CD4-positive, alpha-beta T cell treated with Interleukin-12 subunit alpha and Interleukin-12 subunit beta, for 1 hour (primary cell): ENCODE measurements at places on chromosomes 4 and X.

DNA sequence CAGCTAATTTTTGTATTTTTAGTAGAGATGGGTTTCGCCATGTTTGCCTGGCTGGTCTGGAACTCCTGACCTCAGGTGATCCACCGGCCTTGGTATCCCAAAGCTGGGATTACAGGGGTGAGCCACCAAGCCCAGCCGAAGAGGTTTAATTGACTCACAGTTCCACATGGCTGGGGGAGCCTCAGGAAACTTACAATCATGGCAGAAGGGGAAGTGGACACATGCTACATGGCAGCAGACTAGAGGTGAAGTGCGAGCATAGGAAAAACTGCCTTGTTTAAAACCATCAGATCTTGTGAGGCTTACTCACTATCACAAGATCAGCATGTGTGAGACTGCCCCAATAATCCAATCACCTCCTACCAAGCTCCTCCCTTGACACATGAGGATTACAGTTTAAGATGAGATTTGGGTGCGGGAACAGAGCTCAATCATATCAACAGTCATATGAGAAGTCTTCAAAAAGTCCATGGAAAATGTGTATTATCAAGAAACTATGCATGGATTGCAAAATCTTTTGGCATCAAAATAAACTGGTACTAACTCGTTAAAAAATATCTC, 25.8 kb upstream of the RPL39 start:
- no peak for DNase-seq

GRCh38 chrX:133475521-133475920, 60.2 kb upstream of the GPC4 start:
- no peak for DNase-seq

- no peak for DNase-seq
Observed at GRCh38 chr4:10963241-10963640, 278.7 kb upstream of the CLNK start.

GRCh38 chrX:40080894-40081678, 16.7 kb downstream of the BCOR start:
- DNase-seq = no peak

GRCh38 chr4:153071958-153072598, 132.2 kb upstream of the TRIM2 start:
- no peak for DNase-seq

DNA sequence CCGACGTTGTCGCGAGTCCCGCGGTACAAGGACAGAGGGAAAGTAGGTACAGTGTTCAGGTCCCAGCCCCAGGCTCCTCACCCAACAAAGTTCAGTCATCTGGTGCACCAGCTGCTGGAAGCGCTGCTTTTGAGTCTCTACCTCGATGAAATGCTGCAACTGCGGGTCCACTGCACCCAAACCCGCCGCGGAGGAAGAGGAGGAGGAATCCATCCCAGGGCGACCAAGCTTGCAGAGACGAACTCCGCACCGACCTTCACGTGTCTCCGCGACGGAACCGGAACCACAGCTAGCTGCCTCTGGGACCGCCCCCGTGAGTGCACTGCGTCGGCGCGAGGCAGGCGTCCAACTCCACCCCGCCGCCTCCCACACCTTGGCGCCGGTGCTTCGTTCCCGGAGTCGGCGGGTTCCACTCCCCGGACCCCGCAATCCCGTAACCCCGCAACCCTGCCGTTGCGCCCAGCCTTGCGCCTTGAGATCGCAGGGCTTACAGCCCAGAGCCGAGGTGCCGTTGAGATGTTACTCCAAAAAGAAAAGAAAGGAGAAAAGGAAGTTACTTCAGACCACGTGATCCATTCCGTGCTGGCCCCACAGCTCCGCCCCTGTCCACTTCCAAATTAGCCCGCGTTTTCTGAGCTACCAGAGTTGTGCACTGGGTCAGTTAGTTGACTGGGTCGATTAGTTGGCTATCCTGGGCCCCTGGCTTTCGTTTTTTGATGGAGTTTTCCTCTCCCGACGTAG, at the start of gene TIMM8A:
Gene TIMM8A, minus strand, starts transcription at position 291 of the 741 bp plus-strand sequence. Its CDS starts 78 bp downstream, at position 213.
- peak; percentile 73 for DNase-seq

- no peak for DNase-seq
Observed at GRCh38 chrX:47321386-47321785, 49.0 kb upstream of the ZNF157 start.

DNA sequence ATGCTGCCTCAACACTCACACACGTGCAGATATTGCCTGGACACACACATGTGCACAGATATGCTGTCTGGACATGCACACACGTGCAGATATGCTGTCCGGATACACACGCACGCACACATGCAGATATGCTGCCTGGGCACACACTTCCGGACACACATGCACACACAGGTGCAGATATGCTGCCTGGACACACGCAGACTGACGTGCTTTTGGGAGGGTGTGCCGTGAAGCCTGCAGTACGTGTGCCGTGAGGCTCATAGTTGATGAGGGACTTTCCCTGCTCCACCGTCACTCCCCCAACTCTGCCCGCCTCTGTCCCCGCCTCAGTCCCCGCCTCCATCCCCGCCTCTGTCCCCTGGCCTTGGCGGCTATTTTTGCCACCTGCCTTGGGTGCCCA, 14.7 kb downstream of the FGFRL1 start:
- peak; percentile 39 for DNase-seq

DNA sequence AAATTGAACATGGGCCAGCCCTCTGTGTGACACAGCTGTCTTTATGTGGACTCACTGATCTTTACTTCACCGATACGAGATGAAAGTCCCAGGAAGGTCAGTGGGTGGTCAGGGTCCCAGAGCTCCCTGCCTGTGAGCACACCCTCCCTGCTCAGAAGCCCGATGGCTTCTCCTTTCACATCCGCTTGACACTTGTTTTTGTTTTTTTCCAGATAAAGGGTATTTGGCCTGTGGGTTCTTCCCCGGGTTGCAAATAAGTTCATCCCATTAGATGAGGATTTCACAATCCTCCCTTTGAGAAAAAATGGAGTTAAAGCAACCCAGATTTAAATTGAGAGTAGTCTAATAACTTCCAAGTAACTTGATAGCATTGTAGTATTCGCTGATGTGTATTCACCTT, 48.2 kb upstream of the TLR2 start:
- DNase-seq = no peak

DNA sequence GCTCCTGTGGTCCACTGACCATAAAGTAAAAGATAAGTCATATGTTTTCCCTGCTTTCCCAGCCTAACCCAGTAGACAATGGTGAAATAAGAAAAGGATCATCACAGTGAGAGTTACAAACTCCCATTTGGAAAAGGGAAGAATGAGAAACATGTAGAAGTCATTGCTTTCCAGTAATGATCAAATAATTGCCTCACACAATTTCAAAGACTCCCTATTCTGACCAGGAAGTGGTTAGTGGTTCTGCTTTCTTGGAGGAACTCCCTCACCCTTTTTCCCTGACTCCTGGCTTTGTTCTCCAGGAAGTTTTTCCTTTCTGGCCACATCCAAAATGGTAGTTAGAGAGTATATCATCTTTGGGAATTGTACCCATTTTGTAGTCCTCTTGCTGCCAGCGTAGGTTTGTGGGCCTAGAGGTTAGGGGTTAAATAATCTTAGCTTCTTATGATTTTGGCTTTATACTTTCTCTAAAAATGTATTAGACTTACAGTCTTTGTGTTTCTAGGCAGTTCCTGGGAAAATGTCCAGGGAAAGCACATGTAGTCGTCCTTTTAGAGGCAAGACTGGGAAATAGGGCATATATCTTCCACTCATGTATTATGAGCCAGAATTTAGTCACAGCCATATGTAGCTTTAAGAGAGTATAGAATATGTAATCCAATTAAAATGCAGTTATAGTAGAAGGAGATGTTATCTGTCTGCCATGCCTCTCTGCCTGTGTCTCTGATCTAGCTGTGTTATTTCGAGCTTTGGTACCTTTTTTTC, 10.5 kb downstream of the VAMP7 start:
- no peak for DNase-seq

- DNase-seq = no peak
Observed at GRCh38 chrX:1222531-1223241, 10.2 kb upstream of the CRLF2 start.

- no peak for DNase-seq
Observed at GRCh38 chrX:37454537-37455285, 105.5 kb downstream of the PRRG1 start.

DNA sequence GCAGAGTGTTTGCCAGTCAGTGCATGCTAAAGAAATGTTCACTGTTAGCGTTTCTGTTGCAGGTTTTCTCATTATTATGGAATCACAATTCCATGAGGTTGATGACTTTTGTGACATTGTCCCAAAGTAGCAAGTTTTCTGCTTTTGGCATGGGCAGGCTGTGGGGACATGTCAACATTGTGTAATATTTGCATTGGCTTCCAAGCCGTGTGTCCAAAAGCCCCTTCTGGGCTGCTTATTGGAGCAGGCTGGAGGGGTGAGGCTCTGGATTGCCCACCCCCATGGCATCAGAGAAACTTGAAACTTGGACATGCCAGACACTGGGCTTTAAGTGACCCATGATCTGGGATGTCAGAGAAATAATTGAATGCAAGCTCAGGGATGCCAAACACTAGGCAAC, 90.7 kb downstream of the RTL9 start:
- no peak for DNase-seq

DNA sequence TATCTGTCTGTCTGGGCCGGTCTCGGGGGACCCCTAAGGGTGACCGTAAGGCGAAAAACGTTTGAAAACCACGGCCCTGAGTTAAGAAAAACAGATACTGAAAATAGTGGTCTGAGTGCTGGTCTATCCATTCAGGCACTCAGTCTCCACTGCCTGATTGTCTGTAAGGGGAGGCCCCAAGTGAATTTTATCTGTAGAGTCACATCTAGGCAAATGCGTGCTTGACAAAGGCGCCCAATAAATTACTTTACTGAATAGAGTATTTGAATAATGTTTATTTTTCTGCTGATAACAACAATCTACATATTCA, 465 bp downstream of the HNRNPH2 start:
- DNase-seq = no peak

DNA sequence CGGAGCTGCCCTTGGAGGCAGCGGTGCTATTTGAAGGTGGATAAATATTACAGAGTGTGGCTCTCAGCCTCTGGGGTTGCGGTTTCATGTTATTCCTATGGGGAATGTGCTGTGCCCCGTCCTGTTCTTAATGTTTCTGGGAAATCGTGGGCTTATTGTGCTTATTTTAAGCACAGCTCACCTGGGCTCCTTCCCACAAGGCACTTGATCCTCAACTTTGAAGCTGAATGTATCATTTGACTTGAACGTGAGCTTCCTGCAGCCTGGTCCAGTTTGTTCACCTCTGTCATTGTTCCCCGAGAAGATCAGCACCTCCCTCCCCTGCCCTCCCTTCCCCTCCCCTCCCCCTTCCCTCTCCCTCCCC, 3.9 kb downstream of the SORCS2 start:
- DNase-seq = no peak

DNA sequence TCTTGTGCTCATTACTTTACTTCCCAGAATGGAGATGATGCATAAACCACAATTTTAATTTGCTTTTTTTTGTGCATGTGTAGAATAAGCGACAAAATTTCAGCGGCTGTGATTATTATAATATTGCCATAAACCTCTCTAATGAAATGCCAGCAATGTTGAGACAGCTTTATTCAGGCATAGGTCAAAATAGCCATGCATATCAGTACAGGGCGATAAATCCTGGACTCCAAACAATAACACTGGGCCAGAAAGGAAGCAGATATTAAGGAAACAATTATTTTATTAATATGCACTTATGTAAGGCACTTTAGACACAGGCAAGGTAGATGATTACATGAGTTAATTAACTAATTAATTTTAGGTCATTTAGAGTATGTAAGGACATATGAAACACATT, 47.1 kb downstream of the ARHGEF38 start:
- DNase-seq = no peak

DNA sequence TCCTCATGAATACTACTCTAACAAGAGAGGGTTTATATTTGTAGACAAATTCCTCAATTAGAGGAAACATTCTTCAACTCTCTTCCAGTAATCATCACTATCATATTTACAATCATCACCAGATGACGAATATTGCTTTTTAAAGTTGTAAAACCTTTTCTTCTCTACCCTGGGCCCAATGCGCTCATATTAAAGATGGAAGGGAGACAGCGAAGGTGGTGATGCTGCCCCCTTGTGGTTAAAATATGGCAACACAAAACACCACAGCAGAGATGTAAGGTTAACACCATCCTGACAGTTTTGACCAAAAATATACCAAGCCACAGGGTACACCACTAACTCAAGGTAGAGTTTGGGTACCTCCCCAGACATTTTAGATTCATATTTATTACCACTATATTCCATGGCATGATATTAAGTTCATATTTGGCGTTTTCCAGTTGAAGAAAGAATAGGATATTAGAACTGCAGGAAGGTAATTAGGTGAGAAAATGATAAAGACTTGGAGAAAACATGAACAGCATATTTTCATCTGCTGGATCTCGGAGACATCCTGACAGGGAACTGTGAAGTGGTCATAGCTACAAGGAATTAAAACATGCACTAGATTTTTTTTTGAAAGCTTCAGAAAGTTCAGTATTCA, 72.8 kb downstream of the SLC9A7 start:
- DNase-seq = peak; percentile 56

DNA sequence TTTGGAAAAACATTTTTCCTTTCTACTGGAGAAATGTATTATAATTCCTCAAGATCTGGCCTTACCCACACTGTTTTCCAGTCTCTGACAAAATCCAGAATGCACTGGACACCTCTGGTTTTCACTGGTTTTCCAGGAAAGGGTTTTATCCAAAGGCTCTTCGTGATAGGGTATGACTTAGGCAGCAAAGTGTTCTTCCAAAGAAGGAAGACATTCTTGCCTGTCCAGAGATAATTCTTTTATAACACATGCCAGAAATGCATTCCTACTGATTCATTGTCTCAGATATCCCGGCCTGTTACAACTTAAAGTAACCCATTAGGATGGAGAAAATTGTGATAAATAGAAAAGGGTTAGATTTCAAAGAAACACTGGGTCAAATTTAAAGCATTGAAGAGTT, 2343.1 kb downstream of the PCDH7 start:
- no peak for DNase-seq

DNA sequence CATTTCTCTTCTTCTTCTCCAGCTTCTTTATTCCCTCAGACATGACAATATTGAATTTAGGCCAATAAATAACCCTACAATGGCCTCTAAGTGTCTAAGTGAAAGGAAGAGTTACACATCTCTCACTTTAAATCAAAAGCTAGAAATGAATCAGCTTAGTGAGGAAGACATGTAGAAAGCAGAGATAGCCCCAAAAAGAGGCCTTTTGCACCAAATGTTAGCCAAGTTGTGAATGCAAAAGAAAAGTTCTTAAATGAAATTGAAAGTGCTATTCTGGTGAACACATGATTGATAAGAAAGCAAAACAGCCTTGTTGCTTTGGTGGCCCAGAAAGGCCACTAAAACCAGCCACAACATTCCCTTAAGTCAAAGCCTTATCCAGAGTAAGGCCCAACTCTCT, 146.2 kb upstream of the HHIP start:
- no peak for DNase-seq

GRCh38 chr4:105088110-105088879, 58.4 kb upstream of the TET2 start:
- no peak for DNase-seq

GRCh38 chr4:157983300-157983699, 189.5 kb downstream of the GASK1B start:
- no peak for DNase-seq
